ENCODE measurements at places on chromosomes 1 and 21. TPM values are rescaled to one million over a fixed set of nuclear protein-coding genes. Genes with fewer than 3 reads are reported as not detected.

VHLL gene
- polyA plus RNA-seq, result not detected

SSR2 gene
- 257 TPM for polyA plus RNA-seq

CLIC6 gene
- 11.4 TPM for polyA plus RNA-seq

UBXN10 gene
- not detected for polyA plus RNA-seq

PTGS2 gene
- 0.12 TPM for polyA plus RNA-seq

PADI1 gene
- polyA plus RNA-seq, result not detected

ATP6V1G3 gene
- not detected for polyA plus RNA-seq

GALNT2 gene
- polyA plus RNA-seq, result 23.7 TPM

SLC2A5 gene
- polyA plus RNA-seq, result 18.9 TPM

FGR gene
- 61.9 TPM for polyA plus RNA-seq

TRNP1 gene
- polyA plus RNA-seq, result not detected
